Fibroblast of skin of left quadriceps (primary cell): ENCODE measurements at places on chromosomes 5 and 9.

GRCh38 chr9:125758986-125759763, 12.0 kb downstream of the PBX3 start:
- no peak for DNase-seq

DNA sequence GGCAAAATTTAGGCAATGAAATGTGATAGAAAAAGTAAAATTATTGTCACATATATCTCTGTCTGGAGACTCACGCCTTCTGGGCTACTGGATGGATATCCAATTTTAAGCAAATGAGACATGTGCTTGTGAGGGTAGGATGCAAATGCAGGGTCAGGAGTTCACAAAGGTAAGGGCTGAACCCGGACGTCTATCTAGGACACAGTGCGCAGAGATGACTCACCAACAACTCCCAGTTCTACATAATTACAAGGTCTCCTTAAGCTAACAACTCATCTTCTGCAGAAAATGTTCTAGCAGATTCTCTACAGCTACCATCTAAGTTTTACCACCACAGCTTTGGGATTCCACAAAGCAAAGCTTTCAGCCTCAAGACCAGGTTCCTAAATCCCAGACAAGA, 160.5 kb downstream of the ENTREP1 start:
- DNase-seq, result no peak

DNA sequence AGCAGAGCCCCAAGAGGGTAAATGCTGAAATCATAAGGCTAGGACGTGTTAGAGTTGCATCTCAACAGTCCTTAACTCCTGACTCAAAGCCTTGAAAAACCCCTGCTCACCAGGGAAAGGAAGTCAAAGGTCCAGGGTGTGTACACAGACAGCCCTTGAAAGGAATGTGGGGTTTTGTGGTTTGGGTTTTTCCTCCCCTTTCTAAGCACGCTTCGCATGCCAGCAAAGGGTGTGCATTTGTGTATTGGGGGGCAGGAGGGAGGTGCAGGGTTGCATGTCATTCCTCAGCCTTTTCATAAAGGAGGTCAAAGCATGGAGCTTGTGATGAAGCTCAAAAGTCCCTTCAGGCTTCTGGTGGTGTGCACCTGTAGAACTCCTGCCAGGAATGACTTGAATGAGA, 17.3 kb upstream of the XPA start:
- DNase-seq, result no peak

- no peak for DNase-seq
These were observed 4.1 kb upstream of the KCNMB1 start for GRCh38 chr5:170393235-170393634.

DNA sequence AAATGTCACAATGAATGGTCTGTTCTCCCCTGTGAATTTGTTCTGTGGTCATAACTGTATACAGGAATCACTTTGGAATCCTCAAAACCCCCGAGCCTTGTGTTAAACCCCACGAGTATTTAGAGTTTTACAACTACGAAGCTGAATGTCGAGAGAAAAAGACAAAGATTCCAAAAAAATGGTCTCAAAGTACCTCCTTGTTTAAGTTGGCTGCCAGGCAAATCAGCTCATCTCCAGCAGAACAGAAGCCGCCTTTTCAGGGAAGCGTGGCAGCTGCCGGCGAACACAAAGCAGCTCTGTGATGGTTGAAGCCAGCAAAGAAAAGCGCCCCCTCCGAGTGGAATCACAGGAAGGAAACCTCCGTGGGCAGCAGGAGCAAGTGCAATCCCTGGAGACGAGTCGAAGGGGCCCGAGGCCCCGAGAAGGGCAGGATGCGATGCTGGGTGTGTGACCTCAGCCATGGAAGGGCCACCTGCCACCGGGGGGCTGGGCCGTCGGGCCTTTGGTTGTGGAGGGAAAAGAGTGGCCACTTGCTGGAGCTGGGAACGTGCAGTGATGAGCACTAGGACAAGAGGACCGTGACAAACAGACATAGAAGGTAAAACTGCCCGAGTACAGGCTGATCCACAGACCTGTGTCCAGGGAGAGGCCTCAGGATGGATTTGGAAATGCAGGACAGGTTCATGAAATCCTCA, 706.4 kb downstream of the SEMA5A start:
- no peak for DNase-seq

GRCh38 chr5:115136294-115136693, 33.4 kb downstream of the TRIM36 start:
- no peak for DNase-seq

- DNase-seq, result no peak
These were observed 12.8 kb upstream of the KCNV2 start for GRCh38 chr9:2704504-2704903.

DNA sequence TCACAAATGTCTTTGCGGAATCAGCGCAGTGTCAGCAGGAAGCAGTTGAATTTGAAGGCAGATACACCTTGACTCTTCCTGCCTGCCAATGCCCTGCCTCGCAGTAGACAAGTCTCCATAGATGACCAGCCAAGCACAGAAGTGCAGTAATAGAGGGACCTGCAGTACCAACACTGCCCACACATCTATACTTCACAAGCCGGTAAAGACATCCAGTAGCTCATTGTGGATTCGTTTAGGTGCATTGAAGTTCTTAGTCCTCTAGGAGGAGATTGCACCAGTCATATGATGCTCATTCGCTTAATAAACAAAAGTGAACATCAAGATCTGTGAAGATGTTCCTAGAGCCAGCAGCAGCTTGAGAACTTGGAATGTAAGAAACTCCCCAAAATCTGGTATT, 7.1 kb upstream of the IFNA2 start:
- DNase-seq, result no peak

- DNase-seq, result no peak
These were observed 90.8 kb downstream of the VAV2 start for GRCh38 chr9:133901184-133901835.

DNA sequence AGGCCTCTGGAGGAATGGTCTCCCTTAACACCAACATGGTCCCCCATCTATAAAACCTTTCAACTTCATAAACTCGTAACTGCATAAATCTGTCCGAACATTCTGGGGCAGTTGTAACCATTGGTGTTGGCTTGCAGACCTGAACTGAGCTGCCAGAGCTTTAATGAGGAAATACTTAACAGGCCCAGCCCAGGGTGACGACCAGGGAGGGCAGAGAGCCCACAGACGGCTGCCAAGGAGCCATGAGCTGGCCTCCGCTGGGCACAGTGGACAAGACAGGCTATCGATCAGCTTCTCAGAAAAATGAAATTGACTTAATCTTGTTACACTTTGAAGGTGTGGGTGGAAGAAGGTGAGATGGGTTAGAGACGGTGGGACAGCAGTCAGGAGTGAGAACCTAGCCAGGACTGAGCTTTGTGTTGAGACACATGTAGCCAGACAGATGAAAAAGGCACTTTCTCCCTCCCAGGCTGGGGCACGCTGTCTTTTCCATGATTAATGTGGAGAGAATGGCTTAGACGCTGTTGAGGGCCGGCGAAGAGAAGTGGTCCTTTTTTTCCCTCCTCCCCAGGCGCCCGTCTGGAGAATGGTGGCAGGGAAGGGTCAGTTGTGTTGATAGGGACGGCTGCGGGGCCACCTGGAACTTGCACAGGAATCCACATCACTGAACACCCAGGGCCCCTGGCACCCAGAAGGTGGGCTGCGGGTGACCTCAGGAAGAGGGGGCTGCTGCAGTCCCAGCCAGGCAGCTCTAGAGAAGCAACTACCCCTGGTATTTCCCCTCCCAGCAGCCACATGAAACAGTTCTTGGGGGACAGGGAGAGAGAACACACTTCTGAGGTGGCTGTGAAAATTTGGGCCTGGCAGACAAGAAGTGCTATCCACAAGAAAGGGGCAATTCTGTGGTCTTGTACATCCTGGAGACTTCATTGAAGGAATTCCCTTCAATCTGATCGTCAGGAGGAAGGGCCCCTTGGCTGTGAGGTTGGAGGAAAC, 27.3 kb upstream of the TCOF1 start:
- no peak for DNase-seq

DNA sequence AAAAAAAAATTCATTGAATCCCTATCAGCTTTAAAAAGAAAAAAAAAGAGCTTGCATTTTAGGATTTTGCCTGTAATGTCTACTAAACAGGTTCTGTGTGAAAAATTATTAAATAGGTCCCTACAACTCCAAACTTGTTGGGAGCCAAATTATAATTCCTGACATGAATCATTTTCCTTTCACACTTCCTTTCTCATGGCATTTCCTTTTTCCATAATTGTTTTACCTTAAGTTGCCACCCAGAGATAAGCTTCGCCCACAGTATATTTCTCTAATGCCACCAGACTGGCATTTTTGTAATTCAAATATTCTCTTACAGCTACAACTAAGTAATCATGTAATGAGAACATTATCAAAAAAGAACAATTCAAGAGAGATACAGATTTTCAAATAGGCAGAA, 348.8 kb downstream of the EFNA5 start:
- no peak for DNase-seq

DNA sequence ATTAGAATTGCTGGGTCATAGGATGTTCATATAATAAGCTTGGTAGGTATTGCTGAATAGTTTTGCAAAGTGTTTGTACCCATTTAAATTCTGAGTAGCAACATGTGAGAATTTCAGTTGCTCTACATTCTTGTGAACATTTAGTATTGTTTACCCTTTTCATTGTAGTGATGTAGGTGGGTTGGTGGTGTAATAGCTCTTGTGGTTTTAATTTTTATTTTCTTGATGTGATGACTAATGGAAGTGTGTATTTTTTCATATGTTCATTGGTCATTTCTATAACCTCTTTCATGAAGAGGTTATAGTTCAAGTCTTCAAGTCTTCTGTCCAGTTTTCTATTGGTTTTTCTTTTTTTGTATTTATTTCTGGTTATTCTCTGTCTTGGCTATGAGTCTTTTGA, 34.4 kb downstream of the RASA1 start:
- no peak for DNase-seq

DNA sequence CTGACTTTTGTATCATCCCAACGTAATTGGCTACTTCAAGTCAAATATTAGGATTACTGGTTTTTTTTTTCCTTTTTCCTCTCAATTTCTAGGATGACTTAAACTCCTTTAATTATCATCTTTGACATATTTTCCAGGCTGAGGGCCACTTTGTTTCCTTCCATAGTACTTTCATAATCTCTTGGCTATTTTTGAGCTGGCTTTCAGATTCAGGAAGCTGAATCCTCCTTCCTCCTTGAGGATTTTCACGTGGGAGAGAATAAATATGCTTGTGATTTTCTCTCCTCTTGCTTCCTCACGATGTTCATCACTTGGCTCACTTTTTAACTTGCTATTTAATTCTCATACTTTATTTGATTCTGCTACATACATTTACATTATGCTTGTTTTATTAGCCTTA, 88.1 kb downstream of the ITGA1 start:
- DNase-seq, result no peak
